ENCODE measurements at places on chromosomes 6 and 20. TPM values are rescaled to one million over a fixed set of nuclear protein-coding genes. Genes with fewer than 3 reads are reported as not detected.

TTK gene
- total RNA-seq = 38.8 TPM

CLIC1 gene
- 650 TPM for total RNA-seq

OOEP gene
- total RNA-seq = not detected

FRMD1 gene
- not detected for total RNA-seq

DNAH8 gene
- total RNA-seq = 0.07 TPM

FRK gene
- 0.07 TPM for total RNA-seq

PRDM13 gene
- total RNA-seq = not detected

FRS3 gene
- total RNA-seq = 1.7 TPM

CARMIL1 gene
- total RNA-seq = 12.5 TPM

NEURL2 gene
- 2.0 TPM for total RNA-seq

EPPIN gene
- total RNA-seq = not detected

CFAP61 gene
- not detected for total RNA-seq

CCHCR1 gene
- 14.6 TPM for total RNA-seq

ABHD16B gene
- total RNA-seq = not detected

TNF gene
- total RNA-seq = not detected

CD40 gene
- total RNA-seq = 19.2 TPM

STK35 gene
- total RNA-seq = 18.8 TPM

HRH3 gene
- not detected for total RNA-seq

PERP gene
- 36.7 TPM for total RNA-seq

METTL24 gene
- total RNA-seq = not detected

CAP2 gene
- total RNA-seq = 4.5 TPM

CPNE5 gene
- 9.3 TPM for total RNA-seq

PAK5 gene
- not detected for total RNA-seq

SYCP2 gene
- total RNA-seq = 0.50 TPM

MTFR2 gene
- 9.0 TPM for total RNA-seq

ENPP4 gene
- total RNA-seq = 17.0 TPM

MUCL3 gene
- not detected for total RNA-seq

SUMO4 gene
- total RNA-seq = 5.5 TPM

Data from thoracic aorta endothelial cell (primary cell).